Melanocyte of skin (primary cell): ENCODE measurements at places on chromosomes 3 and 15. TPM values are rescaled to one million over a fixed set of nuclear protein-coding genes. Genes with fewer than 3 reads are reported as not detected.

CKMT1B gene
- 0.31 TPM in 1 of 2 replicates, not detected in the other for total RNA-seq

IFT122 gene
- 15.3 and 20.5 TPM in 2 replicates for total RNA-seq

ZCWPW2 gene
- total RNA-seq, result 0.69 and 0.73 TPM in 2 replicates

TNNC1 gene
- total RNA-seq, result 0.34 TPM in 1 of 2 replicates, not detected in the other

CNTN3 gene
- 0.73 and 1.0 TPM in 2 replicates for total RNA-seq

ATP13A5 gene
- not detected in 2 replicates for total RNA-seq

PRICKLE2 gene
- total RNA-seq, result 6.9 and 12.0 TPM in 2 replicates

SLC41A3 gene
- 29.0 and 45.8 TPM in 2 replicates for total RNA-seq

RBMS3 gene
- total RNA-seq, result 15.5 and 35.3 TPM in 2 replicates

SLC25A36 gene
- 83.6 and 116 TPM in 2 replicates for total RNA-seq

HDC gene
- total RNA-seq, result not detected in 2 replicates

PLD1 gene
- total RNA-seq, result 57.5 and 59.6 TPM in 2 replicates

KNG1 gene
- total RNA-seq, result not detected in 2 replicates

LSAMP gene
- total RNA-seq, result 2.7 and 15.7 TPM in 2 replicates

CASR gene
- total RNA-seq, result not detected in 2 replicates
